Activated CD4-positive, alpha-beta T cell treated with anti-CD3 and anti-CD28 coated beads, Interleukin-2, Interleukin-6, amounts not matched to agents 100 ng/mL and 50 ng/mL, durations not matched to agents 16 hours and 8 hours (primary cell): ENCODE measurements at places on chromosomes 5 and 9.

DNA sequence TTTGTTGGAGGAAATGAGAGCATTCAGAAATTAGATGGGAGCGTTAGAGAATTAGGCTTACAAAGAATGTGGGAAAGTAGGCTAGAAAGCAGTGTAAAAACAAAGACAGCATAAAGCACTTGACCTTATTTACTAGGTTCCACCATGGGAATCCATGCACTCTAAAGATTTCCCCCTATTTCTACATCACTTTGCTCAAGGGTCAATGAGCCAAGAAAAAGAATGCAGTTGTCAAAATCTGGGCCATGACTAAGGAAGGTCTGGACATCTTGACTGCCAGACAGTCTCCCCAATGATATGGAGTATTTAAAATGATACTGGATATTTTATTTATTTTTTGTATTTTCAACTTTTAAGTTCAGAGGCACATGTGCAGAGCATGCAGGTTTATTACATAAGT is 3.4 kb downstream of the TLR4 start:
- no peak for DNase-seq

DNA sequence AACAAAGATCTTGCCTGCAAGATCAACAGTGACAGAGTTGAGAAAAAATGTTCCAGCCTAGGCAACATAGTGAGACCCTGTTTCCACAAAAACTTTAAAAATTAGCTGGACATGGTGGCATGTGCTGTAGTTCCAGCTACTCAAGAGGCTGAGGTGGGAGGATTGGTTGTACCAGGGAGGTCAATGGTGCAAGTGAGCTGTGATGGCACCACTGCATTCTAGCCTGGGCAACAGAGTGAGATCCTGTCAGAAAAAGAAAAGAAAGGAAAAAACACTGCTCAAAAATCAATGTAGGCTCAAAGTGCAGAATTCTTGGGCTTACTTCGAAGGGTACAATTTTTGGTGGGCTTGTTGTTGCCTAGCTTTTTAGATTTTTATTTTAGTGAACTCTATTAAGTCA is 145.4 kb downstream of the PLPPR1 start:
- DNase-seq: no peak

GRCh38 chr5:72438141-72438540 is 69.1 kb downstream of the ZNF366 start:
- DNase-seq: no peak

DNA sequence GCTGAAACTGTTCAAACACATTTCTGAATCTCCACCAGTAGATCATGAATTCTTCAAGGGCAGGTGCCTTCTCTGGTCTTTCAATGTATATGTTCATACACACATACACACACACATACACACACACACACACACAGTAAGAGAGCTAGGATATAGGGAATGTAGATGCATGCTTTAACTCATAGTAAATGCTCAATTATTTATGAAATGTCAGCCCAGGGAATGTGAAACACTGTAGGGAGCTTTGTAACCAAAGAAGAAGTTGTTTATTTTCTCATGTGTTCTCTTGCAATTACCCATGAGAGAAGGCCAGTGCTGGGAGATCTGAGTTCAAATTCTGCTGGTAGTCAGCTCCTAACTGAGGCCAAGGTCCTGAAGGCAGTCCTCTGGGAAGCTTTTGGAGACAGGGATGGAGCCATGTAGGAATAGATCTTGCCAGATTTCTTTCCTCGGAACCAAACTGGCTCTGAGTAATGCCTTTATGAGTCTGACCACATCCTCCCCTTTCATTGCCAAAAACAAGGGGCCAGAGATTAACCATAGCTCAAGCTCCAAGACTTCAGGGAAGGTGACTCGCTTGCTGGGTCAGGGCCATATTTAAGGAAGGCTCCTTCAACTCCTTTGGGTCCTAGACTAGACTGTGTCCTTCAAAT is 487.0 kb upstream of the TNC start:
- DNase-seq: no peak

- peak; percentile 63 for DNase-seq
Measured at GRCh38 chr5:148808864-148809642, 17.4 kb upstream of the ADRB2 start.

DNA sequence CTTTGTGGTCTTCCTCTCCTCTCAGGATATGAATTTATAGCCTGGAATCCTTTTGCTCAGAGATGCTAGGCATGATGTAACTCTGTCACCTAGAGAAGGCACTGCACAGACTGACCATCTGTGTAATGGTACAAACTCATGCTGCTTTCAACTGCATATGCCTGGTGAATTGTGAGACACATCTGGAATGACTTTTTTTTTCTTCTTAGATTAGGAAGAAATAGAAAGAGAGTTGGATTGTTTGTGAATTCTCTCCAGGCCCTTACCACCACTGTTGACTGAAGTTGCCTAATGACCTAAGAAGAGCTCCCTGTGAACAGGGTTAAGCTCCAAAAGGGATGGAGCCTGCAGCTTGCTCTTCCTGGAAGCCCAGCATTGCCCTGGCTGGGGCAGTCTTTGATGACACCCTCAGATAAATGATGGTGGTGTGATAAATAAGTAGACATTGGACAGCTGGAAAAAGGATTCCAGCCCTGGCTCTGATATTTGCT is 47.8 kb upstream of the TRIM32 start:
- no peak for DNase-seq
